NCI-H524 treated with DMSO at 0.1 percent for 48 hours (cell line): ENCODE measurements at places on chromosomes 3 and 15.

GRCh38 chr3:175258763-175259162, 399.6 kb downstream of the NAALADL2 start:
- DNase-seq, result no peak

GRCh38 chr3:188066141-188066540, 87.8 kb upstream of the LPP start:
- no peak for DNase-seq

DNA sequence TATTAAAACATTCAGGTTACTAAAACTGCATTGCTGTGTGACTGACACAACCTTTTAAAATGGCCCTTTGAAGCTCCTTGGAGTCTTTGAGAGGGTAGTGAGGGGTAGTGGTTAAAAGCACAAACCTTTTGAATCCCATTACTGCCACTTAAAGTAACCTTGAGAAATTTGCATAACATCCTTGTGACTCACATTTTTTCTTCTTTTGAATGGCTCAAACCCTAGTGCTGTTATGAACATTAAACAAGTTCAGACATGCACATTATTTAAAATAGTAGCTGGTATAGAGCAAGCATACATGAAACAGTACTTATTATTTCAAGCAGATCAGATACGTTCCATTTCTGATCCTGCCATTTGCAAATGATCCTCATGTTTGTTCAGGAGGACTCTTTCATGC, 3.7 kb upstream of the CLDN1 start:
- DNase-seq, result no peak

- DNase-seq, result no peak
Observed at GRCh38 chr3:30471066-30471465, 135.3 kb upstream of the TGFBR2 start.

DNA sequence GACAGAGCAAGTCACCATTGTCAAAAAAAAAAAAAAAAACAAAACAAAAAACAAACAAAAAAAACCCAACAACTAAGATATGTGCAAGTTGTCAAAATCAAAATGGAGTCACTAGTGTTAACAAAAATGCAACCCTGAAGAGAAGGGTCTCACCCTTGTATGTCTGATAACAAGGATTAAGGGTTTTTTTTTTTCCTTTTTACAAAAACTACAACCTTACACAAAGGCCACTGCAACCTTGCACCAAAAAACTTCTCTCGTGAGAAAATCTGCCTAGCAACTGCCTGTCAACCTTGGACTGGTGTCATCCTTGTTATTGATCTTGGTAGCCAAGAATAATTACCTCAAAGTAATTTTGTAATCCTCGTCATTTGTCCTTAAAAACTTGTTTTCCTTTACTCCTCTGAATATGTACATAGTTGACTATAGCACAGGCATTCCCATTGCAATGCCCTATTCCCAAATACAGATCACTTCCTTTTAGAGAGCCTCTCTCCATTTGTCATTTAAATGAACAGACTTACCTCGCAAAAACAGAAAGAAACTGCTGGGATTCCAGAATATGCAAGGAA, 24.0 kb downstream of the TFRC start:
- no peak for DNase-seq

- DNase-seq, result no peak
Observed at GRCh38 chr15:30675126-30675525, 49.2 kb downstream of the ARHGAP11B start.

DNA sequence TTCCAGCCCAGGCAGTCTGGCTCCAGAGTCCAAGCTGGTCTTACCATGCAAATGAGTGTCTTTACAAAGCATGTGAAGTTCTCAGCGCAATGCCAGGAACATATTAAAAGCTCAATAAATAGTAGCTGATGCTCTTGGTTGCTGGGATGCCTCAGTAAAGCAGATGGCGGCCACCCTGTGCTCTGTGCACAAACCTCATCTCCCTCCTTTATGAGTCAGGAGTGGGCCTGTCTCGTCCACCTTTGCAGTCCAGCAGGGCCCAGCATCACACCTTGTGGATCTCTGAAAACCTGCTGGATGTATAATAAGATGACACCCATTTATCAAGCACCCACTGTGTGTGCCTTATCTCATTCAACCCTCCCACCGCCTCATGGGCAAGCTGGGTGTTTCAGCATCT, 42.7 kb downstream of the FAM174B start:
- DNase-seq, result no peak
